A673 (cell line): ENCODE measurements at places on chromosomes 4 and X.
A peak's percentile ranks its signal among the peaks of the same experiment; 100 is the strongest.

- peak; percentile 17 for DNase-seq
Observed at GRCh38 chrX:39309018-39309635, 507.9 kb downstream of the MID1IP1 start.

GRCh38 chrX:40177942-40178715 is 80.4 kb upstream of the BCOR start:
- no peak for DNase-seq

DNA sequence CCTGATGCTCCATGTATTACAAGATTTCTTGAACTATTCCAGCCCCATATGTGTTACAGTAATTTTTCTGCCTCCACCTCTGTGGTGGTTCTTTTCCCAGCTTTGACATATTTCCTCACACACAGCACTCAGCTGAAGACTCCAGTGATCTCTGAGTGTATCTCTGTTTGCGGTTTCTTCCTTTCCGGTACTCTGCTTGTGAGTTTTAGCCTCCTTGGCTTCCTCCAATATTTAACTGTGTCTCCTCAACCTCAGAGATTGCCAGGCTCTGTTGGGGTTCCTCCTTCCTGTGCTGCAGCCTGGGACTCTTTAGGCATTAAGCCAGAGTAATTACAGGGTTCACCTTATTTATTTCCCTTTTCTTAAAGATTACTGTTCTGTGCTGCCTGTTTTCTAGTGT is 73.2 kb downstream of the NFKB1 start:
- DNase-seq = peak; percentile 71

DNA sequence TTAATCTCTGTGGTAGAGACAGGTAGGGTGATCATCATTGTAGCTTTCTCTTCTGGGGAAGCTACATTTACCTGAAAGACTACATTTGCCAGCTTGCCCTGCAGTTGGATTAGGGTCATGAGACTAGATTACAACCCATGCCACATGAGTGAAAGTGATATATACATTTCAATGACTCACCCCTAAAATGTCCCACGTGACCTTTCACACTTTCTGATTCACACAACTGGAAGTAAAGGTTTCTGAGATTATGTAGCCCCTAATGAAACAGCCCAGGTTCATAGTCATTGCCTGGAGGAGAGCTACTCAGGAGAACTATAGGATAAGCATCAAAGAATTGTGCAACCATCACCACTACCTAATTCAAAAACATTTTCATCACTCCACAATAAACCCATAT is 17.8 kb downstream of the PDCL2 start:
- no peak for DNase-seq

GRCh38 chr4:13986548-13986947 is 359.0 kb upstream of the BOD1L1 start:
- no peak for DNase-seq

GRCh38 chr4:1382776-1383727 is 23.2 kb downstream of the NKX1-1 start:
- DNase-seq = no peak

- no peak for DNase-seq
Observed at GRCh38 chr4:152665691-152666395, 14.0 kb downstream of the TMEM154 start.

DNA sequence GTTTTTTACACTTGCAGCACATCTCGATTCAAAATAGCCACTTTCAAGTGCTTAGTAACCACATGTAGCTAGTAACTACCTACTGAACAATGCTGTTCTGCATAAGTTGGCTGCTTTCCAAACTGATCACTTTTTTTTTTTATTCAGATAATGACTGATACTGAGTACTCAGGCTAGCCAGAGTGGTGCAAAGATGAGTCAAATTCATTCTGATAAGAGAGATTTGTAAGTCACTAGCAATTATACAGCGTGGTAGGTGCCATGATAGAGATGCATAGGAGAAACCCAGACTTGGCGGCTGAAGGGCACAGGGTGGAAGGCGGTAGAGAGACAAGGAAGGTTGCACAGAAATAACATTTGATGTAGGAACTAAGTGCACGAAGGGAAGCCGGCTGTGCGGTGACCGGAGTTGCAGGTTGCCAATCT is 357 bp upstream of the IGBP1 start:
- no peak for DNase-seq

DNA sequence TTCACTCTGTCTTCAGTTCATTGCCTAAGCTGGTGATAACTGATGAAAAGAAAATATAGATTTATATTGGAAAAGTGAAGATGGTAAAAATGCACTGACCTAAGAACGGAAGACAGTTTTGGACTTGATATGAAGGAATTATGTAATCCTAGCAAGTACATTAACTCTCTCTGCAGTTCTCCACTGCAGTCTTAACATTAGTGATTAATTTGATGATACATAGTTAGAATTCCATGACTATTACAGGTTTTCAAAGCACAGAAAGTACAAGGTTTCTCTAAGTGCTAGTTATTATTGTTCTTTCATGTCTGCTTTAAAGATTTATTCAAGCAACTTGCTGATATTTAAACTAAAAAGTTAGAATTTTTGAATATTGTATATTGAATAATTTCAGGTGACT is 1591.7 kb upstream of the ADGRL3 start:
- DNase-seq = no peak

DNA sequence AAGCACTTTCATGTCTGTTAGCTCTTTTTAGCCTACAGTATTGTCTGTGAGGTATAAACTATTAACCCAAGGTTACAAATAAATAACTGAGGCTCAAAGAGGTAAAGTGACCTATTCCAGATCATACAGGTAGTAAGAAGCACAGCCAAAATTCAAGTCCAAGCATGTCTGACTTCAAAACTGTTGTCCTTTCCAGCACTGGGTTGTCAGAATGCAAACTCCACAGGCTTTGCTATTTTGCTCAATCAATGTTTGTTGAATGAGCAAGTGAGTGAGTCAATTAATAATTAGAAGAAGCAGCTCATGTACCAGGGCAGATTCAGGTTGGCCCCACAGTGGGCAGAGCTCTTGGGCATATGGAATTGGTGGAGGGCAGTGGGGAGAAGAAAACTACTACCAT is 134.1 kb upstream of the ARHGEF9 start:
- DNase-seq = no peak

GRCh38 chr4:122533841-122534240 is 77.3 kb upstream of the IL2 start:
- peak; percentile 21 for DNase-seq
